T1000 (cell line): ENCODE measurements at places on chromosomes 1 and 21.
A peak's percentile ranks its signal among the peaks of the same experiment; 100 is the strongest.

DNA sequence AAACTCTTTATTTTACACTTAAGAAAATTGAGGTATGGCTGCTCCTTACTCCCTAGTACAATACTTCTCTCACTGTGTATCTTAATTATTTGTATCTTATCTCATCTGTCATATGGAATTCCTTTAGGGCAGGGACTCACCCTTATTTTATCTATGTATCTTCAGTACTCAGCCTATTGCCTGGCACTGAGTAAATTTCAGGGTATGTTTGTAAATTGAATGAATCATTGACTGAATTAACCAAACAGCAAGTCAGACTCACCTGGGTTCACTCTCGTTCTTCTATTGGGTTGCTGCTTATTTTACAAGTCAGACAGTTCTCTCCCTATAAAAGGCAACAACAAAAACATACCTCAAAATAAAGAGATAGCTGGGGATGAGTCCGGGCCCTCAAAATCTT, 63.8 kb downstream of the LAMC1 start:
- no peak for DNase-seq

DNA sequence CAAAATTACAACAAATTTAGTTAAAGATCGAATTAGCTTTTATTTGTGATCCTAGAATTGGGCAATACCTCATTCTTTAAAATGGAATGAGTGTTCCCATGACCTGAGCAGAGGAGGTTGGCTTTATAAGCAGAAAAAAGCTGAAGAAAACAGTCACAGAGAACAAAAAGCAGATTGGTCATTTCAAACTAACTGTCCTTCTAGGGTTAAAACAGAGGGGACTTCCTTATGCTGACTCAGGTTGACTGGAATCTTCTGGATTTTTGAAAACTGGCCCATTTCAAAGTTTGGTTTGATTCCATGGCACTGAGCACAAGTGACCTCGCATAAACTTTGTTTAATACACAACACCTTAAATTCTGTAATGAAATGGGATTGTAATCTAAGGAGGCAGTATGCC, 17.6 kb downstream of the NFASC start:
- DNase-seq: no peak

GRCh38 chr21:32507342-32507919, 77.9 kb downstream of the TCP10L start:
- DNase-seq: no peak

DNA sequence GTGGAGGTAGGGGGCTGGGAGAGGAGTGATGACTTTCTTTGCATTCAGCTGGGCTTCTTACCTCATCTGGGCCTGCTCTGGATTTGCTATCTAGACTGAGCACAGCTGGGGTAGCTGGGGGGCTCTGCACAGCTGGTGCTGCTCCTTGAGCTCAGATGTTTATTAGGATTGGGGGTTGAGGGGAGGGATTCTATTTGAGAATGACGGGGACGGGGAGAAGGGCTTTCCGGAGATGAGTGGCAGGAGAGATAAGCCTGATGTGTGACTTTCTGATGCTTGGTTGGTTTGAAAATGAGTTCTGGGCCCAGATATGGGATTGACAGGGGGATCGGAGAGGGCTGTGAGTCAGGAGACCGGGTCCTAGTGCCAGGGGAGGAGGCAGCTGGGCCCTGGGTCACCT, 146.1 kb upstream of the CSF3R start:
- DNase-seq: no peak

GRCh38 chr1:98405581-98406074, 255.9 kb upstream of the SNX7 start:
- DNase-seq: no peak

- DNase-seq: no peak
These were observed 1.3 kb upstream of the SYT6 start for GRCh38 chr1:114154963-114155322.

- no peak for DNase-seq
These were observed 45.2 kb downstream of the SLC30A7 start for GRCh38 chr1:100941098-100941527.

GRCh38 chr1:31617916-31618746, 642 bp downstream of the HCRTR1 start:
- DNase-seq: no peak

DNA sequence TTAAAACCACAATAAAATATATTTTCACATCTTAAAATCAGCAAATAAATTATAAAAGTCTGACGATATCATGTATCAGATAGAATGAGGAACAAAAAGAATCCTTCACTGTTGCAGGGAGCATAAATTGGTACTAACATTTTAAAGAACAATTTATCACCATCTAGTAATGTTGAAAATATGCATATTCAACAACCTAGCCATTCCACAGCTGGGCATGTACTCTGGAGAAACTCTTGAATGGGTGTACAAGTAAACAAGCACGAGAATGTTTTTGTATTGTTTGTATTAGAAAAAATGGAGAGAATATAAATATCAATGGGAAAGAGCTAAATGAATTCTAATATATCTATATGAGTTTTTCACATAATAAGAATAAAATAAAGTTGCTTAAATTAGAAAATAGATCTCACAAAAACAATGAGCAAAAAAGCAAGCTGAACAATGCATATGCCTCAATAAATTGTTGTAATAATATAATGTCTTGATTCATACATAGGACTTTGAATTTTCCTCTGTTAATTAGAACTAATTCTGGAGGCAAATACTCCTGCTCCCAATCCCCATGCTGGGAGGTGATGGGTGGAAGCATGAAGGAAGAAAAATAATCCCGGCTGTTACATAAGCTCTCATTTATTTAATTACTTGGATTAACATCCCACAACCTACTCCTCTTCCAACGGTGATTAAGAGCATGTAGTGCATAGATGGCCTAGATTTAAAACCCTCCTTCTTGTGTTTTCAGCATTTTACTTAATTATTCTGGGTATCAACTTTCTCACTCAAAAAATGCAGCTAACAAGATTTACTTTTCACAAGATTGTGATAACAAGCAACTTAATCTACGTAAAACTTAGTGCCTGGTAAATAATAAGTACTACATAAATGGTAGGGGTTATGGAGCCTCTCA, 5.5 kb upstream of the FMO2 start:
- DNase-seq: no peak

- no peak for DNase-seq
These were observed 98.4 kb upstream of the SLC45A1 start for GRCh38 chr1:8219530-8219929.

DNA sequence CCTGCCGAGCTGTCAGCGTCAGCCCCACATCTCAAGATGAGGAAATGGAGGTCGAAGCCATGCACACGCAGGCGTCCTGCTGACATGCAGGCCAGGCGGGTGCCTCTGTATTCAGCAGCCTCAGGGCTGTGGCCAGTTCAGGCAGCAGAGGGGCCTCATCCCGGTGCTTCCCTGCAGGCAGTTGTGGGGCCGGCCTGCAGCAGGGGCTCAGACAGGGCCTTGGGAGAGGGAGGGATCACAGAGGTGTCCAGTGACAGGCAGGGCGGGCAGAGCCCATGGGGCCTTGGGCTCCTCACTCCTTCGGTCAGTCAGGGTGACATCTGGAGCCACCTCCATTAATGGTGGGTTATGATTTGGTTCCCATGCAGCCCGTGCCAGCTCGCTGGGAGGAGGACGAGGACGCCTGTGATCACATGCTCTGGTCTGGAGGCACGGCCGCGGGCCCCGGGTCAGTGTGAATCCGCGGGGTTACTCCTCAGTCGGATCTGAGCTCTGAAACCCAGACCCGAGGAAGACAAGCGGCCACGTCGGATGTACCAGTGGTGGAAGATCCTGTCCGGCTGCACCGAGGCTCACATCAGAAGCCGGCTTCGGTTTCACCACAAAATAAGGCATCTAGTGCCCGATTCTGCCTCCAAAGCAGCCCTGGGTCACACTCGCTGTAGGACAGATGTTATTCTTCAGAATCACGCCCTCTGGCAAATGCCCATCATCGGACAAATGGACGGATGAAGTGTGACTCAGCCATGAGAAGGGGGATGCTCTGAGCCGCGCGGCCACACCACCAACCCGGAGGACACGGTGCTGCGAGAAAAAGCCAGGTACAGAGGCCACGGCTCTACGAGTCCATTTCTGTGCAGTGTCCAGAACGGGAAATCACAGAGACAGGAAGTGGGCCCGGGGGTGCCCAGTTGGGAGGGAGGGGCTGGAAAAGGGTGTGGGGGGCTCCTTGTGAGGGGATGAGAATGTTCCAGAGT, 33.4 kb downstream of the KRTAP10-1 start:
- no peak for DNase-seq

- no peak for DNase-seq
These were observed 29.9 kb downstream of the FUBP1 start for GRCh38 chr1:77948841-77949424.

DNA sequence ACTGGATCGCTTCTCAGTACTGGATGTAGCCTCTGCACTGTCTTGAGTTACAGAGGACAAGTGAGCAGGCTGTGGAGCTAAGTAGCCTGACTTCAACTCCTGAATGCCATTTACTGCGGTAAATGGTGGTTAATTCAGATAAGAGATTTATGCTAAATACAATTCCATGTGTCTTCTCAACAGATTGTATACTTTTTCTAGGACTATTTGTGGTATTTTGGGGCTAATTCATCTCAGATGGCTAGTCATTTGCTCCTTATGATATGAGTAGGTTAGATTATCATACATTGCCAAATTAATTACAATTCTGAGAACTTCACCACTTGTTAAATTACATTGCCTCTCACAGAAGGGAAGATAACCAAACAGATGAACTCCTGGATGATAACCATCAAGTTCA, 90.5 kb downstream of the NTNG1 start:
- DNase-seq: no peak

DNA sequence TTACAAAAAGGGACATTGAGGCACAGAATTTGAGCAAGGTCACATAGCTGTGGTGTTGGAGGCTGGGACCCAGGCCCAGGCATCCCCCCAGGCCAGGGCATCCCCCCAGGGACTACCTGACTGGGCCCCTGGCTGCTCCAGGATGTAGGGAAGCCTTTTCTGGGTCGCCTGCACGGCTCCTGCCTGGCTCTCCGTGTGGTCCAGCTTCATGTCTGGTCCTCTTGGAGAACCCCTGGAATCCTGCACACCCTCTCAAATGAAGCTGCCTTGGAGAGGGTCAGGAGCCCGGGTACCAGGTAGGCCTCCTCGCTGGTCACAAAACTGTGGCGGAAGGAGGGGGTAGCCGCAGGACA, 919 bp upstream of the CELSR2 start:
- no peak for DNase-seq

- no peak for DNase-seq
These were observed 336.4 kb downstream of the SMYD3 start for GRCh38 chr1:246170574-246171261.

DNA sequence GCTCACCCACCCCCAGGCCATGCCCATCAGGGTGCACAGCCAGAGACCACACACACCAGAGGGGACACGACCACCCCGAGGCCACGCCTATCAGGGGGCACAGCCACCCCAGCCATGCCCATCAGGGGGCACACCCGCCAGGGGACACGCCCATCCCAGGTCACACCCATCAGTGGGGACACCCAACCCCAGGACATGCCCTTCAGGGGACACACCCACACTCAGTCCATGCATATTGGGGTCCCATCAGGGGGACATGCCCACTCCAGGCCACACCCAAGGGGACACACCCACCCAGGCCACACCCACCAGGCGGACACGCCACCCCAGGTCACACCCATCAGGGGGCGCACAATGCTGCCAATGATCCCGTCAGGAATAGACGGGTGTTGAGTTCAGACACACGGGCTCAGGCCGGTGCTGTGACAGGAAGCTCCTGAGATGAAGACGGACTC, 20.7 kb downstream of the MCM3AP start:
- no peak for DNase-seq

DNA sequence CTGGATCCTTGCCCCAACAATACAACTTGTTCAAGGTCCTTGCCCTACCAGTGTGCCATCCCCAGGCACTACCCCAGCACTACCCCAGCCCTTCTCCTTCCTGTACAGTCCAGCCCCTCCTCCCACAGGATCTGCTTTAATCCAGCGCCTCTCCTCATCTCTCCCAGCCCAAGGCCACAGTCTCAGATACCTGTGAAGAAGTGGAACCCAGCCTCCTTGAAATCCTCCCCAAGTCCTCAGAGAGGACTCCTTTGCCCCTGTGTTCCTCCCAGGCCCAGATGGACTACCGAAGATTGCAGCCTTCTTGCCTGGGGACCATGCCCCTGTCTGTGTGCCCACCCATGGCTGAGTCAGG, 6.5 kb upstream of the CDC20 start:
- no peak for DNase-seq

GRCh38 chr1:103948526-103948925, 198.8 kb downstream of the AMY1C start:
- DNase-seq: no peak

- no peak for DNase-seq
These were observed 7.1 kb upstream of the DIPK1A start for GRCh38 chr1:92968138-92969032.

GRCh38 chr1:95534985-95535384, 301.0 kb downstream of the RWDD3 start:
- DNase-seq: peak; percentile 6

DNA sequence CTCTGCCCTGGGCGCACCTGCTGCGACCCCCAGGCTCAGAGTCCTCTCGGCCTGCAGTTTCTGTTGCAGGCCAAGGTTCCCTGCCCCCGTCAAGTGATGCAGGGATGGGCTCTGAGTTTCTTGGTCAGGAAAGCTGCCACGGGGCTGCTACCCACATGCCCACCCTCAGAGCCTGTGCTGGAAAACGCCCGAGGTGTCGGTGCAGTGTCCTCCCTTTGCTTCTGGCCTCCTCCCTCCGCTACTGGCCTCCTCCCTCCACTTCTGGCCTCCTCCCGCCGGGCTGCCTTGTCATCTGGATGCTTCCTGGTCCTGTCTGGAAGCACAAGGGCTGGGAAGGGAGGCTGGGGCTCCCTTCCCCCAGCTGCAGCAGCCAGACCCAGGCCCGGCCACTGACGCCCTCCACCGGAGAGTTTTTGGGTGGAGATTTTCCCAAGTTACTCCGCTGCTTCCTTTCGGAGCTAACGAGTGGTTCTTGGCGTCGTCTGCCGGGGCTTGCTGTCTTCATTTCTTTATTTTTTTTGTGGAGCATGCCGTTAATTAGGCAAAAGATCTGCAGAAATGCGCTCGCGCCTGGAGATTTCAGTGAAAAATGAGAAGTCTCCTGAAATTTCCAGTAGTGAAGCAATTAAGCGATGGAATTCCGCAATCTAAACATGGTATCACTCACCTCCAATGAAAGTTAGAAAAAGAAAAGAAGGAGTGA, 17.4 kb downstream of the PRDM16 start:
- no peak for DNase-seq

DNA sequence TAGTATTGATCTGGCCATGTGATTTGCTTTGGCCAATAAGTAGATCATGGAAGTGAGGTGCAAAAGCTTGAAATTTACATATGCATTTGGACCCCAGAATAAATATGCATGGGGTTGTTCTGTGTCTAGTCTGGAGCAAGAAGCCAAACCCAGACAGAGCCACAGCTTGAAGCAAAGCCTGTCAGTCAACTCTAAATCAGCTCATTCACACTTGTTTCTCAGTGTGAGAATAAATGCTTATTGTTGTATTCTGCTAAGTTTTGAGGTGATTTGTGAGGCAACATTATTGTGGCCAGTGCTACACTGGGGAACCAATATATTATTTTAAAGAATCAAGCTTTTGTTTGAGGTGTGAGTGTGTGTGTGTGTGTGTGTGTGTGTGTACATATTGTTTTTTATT, 12.2 kb upstream of the PGLYRP3 start:
- DNase-seq: no peak

GRCh38 chr1:57198912-57199311, 224.9 kb downstream of the DAB1 start:
- DNase-seq: no peak
